ENCODE measurements at places on chromosomes 16 and 17. TPM values are rescaled to one million over a fixed set of nuclear protein-coding genes. Genes with fewer than 3 reads are reported as not detected.

Gene SMG6
- total RNA-seq = 19.8 TPM

Gene GINS3
- total RNA-seq = 15.1 TPM

Gene EFNB3
- 2.7 TPM for total RNA-seq

Gene C17orf75
- 9.9 TPM for total RNA-seq

Gene PRSS27
- 190 TPM for total RNA-seq

Gene LGALS9B
- 20.8 TPM for total RNA-seq

Gene USP32
- 50.4 TPM for total RNA-seq

Gene MYH11
- 121 TPM for total RNA-seq

Gene SYNGR3
- total RNA-seq = 0.38 TPM

Gene PMFBP1
- 1.1 TPM for total RNA-seq

Gene SKAP1
- total RNA-seq = 5.1 TPM

- DNase-seq = no peak
Observed at GRCh38 chr17:45345246-45345553, 28.4 kb upstream of the MAP3K14 start.

GRCh38 chr17:7971651-7972050 is 30.8 kb upstream of the GUCY2D start:
- DNase-seq = no peak

GRCh38 chr16:8967132-8967821 is 3.6 kb upstream of the USP7 start:
- no peak for DNase-seq

- no peak for DNase-seq
Observed at GRCh38 chr17:76824093-76824492, 44.1 kb upstream of the MGAT5B start.

DNA sequence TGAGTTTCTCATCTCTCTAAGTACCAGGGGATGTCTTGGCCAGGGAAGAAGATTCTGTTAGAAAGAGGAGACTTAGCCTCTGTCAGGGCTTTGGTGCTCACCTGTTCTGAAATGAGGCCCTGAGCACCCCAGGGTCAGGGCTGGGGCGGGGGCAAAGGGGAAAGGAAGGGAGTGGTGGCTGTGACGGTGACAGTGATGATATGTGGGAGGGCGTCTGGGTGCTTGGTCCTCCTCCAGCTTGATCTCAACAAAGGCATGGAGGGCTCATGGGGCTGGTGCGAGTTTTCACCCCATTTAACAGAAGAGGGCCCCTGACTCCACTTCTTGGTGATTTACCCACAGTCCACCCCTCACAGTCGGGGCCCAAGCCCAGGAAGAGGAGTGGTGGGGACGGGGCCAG is 15.1 kb downstream of the SOX8 start:
- DNase-seq = no peak

GRCh38 chr16:28925386-28926228 is 569 bp upstream of the RABEP2 start:
- peak; percentile 61 for DNase-seq

- no peak for DNase-seq
Observed at GRCh38 chr16:16118337-16118736, 105.0 kb downstream of the ABCC6 start.

DNA sequence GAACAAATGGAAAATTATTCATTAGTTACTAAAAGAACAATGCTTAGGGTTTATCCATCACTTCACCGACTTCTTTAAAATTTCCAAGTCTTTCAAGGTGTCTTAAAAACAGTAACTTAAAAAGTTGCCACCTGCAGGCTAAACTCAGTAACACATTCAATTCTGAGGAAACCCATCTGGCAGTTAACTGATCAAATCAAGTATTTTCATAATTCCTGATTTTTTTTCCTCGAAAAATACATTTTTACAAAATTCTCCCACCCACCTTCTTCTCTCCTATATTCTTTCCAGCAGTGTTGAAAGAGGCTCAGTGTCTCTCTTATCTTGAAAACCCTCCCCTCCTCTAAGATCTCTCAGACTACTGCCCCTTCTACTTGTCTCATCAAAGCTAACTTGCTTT is 29.9 kb downstream of the PARN start:
- no peak for DNase-seq

DNA sequence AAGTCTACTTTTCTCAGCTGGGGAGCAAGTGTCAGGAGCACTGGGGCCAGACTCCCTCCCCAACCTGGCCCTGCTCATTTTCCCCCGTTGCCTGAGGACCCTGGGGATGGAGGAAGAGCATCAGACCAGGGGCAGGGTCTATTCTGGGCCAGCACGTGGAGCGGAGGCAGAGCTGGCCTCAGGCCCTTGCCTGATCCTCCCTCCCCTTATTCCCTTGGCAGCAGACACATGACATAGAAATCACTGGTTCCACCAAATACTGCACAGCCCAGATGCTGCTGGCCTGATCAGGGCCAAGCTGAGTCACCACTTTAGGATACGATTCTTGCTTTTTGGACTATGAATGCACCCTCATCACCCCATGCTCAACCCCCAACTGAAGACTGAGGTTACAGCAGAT is 15.8 kb upstream of the AGRP start:
- DNase-seq = no peak

DNA sequence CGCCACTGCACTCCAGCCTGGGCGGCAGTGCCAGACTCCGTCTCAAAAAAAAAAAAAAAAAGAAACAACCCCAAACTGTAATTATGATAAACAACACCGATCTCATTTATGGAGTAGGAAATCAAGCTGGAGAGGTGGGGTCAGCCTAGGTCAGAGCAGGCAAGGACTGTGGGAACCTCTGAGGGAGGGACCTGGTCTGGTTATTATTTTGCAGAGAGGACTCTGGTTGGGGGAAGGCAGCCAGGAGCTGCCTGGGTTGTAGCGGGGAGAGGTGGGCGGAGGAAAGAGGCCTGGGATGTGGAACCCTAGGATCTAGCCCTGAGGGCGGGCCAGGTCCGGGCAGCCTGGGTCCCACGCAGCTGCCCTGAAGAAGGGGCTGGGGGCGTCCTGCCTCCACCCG is 10.9 kb upstream of the HS3ST6 start:
- no peak for DNase-seq

GRCh38 chr16:8795818-8796217 is 1.6 kb downstream of the TMEM186 start:
- DNase-seq = no peak

DNA sequence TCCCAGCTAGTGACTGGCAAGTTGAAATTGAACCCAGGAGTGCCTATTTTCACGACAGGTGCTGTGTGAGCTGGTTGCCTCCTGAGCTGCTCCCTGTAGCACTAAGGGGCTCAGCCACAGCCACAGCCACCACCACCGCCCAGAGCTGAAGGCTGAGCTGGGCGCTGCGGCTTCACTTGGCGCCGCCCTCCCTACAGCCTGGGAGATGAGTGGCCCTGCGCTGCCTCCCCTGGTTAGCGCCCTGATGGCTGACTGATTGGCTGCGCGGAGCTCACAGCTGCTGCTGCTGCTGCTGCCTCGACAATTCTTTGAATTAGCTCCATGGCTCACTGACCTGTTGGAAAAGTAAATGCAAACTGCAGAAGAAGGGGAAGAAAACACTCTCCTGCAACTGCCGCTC is 91.8 kb upstream of the TMEM132E start:
- DNase-seq = no peak

- no peak for DNase-seq
Observed at GRCh38 chr16:80100186-80100585, 440.6 kb upstream of the DYNLRB2 start.

- DNase-seq = no peak
Observed at GRCh38 chr17:79461041-79461440, 149.8 kb downstream of the RBFOX3 start.

DNA sequence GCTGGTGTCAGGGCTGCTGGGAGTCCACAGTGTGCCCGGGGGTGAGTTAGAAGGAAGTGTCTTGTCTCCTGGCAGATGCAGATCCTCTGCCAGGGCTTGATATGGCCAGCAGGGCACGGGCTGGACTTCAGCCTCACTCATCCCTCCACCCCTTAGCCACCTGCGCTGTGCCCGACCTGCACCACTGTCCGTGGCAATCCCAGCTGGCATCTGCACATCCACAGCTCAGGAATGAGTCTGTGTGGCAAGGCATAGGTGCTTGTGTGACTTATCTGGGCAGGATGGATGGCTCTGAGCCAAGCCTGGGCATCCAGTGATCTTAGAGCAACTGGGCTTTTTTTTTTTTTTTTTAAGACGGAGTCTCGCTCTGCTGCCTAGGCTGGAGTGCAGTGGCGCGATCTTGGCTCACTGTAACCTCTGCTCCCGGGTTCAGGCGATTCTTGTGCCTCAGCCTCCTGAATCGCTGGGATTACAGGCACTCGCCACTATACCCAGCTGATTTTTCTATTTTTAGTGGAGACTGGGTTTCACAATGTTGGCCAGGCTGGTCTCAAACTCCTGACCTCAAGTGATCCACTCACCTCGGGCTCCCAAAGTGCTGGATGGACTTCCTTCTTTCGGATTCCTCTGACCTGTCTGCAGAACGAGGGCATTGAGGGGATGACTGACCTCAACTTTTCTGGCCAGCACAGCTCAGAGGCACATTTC is 22.5 kb upstream of the CACNG1 start:
- DNase-seq = no peak

- no peak for DNase-seq
Observed at GRCh38 chr16:80940069-80940856, 66.4 kb downstream of the CMC2 start.

DNA sequence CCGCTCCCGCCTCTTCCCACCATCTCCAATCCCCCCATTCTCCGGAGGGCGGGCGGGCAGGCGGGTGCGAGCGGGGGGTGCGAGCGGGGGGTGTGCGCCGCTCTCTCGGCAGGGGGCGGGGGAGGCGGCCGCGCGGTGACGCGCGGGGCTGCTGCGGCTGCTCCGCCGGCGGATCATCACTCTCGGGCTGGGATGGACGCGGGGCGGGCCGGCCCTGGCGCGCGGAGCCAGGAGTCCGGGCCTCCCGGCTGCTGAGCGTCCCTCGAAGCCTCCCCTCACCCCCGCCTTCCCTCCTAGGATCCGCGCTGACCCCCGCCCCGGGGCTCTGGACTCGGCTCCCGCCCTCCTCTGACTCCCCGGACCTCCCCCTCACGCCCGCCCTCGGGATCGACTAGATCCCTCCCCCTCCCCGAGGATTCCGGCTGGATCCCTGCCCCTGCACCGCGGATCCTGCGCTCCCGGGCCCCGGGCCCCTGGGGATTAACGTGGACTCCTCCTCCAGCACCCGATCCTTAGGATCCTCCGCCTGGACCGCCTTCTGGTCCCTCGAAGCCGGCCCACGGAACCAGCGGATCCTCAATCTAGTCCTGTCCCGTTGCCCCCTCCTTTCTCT is 946 bp upstream of the TMEM256 start:
- no peak for DNase-seq

DNA sequence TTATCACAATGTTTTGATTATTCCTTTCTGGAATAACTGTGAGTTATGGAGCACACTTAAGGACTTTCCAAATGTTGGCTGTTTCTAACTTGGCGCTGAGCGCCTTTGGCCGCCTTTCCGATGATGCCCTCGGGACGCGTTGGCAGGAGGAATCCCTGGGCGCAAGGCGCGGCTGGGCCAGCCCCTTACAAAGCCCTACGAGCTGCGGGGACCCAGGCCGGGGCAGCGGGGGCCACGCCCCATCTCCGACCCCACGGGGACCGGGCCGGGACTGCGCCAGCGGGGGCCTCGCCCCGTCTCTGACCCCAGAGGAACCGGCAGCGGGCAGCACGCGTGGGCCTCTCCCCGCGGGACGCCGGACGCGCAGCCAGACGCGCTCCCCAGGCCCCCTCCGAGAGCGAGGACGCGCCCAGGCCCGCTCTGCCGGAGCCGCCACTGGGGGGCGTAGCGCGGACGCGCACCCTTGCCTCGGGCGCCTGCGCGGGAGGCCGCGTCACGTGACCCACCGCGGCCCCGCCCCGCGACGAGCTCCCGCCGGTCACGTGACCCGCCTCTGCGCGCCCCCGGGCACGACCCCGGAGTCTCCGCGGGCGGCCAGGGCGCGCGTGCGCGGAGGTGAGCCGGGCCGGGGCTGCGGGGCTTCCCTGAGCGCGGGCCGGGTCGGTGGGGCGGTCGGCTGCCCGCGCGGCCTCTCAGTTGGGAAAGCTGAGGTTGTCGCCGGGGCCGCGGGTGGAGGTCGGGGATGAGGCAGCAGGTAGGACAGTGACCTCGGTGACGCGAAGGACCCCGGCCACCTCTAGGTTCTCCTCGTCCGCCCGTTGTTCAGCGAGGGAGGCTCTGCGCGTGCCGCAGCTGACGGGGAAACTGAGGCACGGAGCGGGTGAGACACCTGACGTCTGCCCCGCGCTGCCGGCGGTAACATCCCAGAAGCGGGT is at the start of gene GAA:
Gene GAA (plus strand): TSS at position 571 of the 935 bp plus-strand sequence. CDS start 3,006 bp downstream, outside the sequence.
- DNase-seq = no peak

- DNase-seq = no peak
Observed at GRCh38 chr17:9151091-9151490, 129.8 kb downstream of the NTN1 start.

- no peak for DNase-seq
Observed at GRCh38 chr17:71921796-71922195, 199.0 kb upstream of the SOX9 start.

GRCh38 chr17:51371732-51372151 is 111.4 kb downstream of the UTP18 start:
- no peak for DNase-seq

DNA sequence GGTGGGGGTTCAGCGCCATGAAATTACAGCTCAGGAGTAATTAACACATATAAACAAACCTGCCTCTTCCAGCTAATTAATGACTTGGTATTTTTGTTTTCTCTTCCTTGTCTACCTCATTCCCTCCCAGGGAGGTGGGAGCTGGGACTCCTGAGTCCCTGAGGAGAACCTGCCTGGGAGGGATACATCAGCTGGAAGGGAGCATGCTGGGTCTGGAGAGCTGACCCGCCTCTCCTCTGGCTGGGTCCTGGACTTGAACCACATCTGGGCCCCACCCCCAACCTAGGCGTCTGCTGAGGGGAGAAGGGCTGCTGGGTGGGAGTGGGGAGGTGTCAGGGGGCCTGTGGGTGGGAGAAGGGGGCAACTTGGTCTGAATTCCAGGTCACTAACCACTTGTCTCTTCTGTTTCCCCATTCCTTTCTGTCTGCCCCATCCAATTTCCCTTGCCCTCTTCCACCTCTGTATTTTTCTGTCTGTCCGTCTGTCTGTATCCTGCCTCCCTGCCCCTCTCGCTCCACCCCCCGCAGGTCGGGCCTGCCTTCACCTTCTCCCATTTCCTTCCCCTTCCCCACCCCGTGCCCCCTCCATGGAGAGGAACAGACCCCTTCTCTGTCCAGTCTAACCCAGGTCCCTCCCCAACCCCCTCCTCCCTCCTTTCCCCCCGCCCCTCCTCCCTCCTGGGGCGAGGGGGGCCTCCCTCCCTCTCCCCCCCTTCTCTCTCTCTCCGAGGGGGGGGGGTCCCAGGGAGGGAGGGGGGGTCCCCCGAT is at the start of gene NLGN2:
Gene NLGN2 (plus strand): TSS at position 361 of the 767 bp plus-strand sequence. CDS start 411 bp downstream, outside the sequence.
- no peak for DNase-seq

- peak; percentile 79 for DNase-seq
Observed at GRCh38 chr17:18158022-18158600, 25.5 kb upstream of the ALKBH5 start.

All from esophagus squamous epithelium (tissue), 5 donors.